CD4-positive, alpha-beta T cell (primary cell): ENCODE measurements at places on chromosomes 11 and 22. TPM values are rescaled to one million over a fixed set of nuclear protein-coding genes. Genes with fewer than 3 reads are reported as not detected.

DNA sequence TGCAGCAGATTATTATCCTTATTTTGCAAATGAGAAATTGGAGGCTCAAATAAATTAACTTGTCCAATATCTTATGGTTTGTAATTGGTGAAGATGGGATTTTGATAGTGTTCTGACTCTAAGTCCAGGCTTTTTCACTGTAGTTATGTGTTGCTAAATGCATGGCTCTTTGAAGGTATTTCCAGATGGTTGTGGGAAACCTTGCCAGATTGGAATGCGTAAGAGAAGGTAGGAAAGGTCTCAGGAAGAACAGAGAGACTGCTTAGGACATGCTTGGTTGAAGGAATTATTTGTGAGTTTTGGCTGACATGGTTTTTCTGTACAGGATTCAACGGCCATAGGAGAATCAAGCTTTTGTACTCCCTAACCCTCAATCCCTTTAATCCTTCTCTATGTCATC lies 108.6 kb downstream of the STIM1 start:
- H3K4me3 ChIP-seq, result no peak overlapping the region
- no peak overlapping the region for H3K27ac ChIP-seq
- H3K27me3 ChIP-seq, result no peaks in the 10 kb centered on the region
- peaks cover 14% of the 10 kb centered on the region for H3K36me3 ChIP-seq
- DNase-seq, result no peak

GRCh38 chr22:22745225-22746060 lies 101.0 kb downstream of the GGTLC2 start:
- peaks cover 7% of the 10 kb centered on the region for H3K4me1 ChIP-seq
- H3K27me3 ChIP-seq, result no peaks in the 10 kb centered on the region
- no peaks in the 10 kb centered on the region for H3K36me3 ChIP-seq
- DNase-seq, result no peak
- H3K27ac ChIP-seq, result no peak overlapping the region
- no peak overlapping the region for H3K4me3 ChIP-seq

GRCh38 chr11:71580057-71581003 lies 2.3 kb downstream of the KRTAP5-11 start:
- H3K27ac ChIP-seq, result no peak overlapping the region
- no peak overlapping the region for H3K4me3 ChIP-seq
- H3K4me1 ChIP-seq, result no peaks in the 10 kb centered on the region
- H3K27me3 ChIP-seq, result no peaks in the 10 kb centered on the region
- DNase-seq, result no peak

Gene CREB3L1
- not detected for total RNA-seq

Gene MIOX
- not detected for total RNA-seq

Gene SLC35C1
- total RNA-seq, result 4.4 TPM
